ENCODE measurements at places on chromosomes 11 and 22. TPM values are rescaled to one million over a fixed set of nuclear protein-coding genes. Genes with fewer than 3 reads are reported as not detected.

GRK3 gene
- 0.44 TPM for polyA plus RNA-seq

DNA sequence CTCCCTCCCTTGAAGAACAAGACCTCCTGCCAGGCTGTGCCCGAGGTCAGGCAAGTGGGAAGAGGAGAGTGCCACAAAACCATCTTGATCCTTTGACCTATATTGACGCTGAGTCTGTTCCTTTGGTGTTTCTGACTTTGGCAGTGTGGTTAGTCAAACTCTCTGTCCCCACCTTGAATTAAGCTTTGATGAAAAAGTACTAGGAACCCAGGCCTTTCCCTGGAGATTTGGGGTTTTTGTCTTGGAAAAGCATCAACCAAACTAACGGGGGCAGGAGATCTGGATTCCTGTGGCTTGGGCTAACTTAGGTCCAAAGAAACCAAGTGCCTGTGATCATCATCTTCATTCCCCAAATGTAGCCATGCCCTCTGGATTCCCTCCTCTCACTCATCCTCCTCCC, 40.4 kb downstream of the ARFGAP2 start:
- no peak for DNase-seq

DNA sequence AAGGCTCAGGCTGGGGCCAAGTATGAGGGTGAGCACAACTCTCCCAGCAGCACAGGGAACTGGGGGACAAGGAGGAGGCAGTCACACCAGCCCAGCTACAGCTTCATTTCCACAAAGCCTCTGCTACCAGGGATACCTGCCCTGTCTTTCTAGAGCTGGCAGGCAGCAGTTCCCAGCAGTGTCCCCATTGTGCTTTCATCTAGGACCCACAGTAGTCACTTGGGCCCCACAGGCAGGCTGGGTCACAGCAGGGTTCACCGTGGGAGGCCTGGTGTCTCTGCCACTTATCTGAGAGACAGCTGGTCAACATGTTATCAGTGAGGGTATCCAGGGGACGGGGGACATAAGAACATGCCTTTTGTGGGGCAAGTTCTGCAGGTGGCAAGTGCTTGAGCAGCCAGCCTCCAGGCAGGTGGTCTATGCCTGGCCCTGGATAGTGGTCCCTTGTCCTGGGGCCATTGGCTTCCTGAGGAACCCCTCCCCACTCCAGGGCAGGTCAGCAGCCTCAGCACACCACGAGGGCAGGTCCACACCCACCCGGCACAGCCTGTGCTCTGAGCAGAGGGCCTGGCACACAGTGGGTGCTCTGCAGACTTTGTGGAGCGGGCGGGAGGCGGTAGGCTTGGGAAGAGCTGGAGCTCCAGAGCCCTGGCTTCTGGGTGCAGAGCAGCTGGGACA, 29.9 kb downstream of the GNAZ start:
- no peak for DNase-seq

- DNase-seq: no peak
These were observed 3.5 kb downstream of the CLDN5 start for GRCh38 chr22:19520566-19521305.

GRCh38 chr22:24977370-24978221, 25.1 kb downstream of the KIAA1671 start:
- DNase-seq: peak; percentile 68

DNA sequence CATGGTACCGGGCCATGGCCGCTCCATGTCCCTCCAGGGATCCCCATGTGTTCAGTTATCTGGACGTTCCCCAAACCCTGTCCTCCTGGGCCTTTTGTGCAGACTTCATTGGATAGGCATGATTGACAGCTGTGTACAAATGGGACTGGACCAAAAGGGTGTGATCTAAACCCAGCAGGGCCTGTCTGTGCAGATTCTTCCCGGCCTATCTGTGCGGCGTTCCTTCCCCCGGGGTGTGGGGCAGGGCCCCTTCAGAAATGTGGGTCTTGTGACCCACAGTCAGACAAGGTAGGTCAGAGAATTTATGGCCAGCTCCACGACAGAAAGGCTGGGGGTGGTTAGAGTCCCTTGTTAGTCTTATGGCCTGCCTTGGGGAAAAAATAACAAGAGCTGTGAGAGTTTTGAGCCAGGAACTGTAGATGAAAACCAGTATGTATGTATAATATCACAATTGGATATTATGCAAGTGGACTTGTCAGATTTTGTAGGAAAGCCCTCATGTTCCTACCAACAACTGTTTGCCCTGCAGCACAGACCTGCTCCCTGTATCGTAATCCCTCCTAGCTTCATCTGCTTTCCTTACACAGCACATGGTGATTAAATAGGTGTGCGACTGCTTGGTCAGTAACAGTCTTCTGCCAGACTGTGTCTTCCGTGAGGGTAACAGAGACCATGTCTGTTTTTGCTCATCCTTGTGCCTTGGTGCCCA, 31.7 kb downstream of the AP2A2 start:
- DNase-seq: no peak

IRAG1 gene
- 1.8 TPM for polyA plus RNA-seq

GRCh38 chr11:61533401-61533800, 24.9 kb downstream of the LRRC10B start:
- no peak for DNase-seq
